ENCODE measurements at places on chromosomes 1 and 21.

GRCh38 chr1:233673947-233674431 is 60.1 kb downstream of the KCNK1 start:
- no peak for DNase-seq

DNA sequence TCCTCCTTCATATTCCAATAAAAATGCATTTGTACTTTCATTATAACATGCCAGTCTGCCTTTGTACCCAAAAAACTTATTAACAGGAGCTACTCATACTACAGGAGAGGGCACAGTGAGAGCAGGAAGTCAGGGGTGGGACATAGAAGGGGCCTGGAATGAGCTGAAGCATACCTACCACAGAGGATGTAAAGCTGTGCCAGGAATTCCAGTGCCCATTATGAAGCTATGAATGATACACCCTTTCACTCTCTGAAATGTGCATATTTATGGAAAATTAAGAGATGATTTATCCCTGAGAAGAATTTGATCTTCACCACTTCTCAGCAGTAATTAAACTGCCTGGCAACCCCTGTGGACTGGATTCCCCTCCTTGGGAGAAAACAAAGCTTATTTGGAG is 65.8 kb downstream of the ATP5PO start:
- no peak for DNase-seq

- no peak for DNase-seq
Measured at GRCh38 chr1:227364657-227365056, 46.4 kb upstream of the CDC42BPA start.

DNA sequence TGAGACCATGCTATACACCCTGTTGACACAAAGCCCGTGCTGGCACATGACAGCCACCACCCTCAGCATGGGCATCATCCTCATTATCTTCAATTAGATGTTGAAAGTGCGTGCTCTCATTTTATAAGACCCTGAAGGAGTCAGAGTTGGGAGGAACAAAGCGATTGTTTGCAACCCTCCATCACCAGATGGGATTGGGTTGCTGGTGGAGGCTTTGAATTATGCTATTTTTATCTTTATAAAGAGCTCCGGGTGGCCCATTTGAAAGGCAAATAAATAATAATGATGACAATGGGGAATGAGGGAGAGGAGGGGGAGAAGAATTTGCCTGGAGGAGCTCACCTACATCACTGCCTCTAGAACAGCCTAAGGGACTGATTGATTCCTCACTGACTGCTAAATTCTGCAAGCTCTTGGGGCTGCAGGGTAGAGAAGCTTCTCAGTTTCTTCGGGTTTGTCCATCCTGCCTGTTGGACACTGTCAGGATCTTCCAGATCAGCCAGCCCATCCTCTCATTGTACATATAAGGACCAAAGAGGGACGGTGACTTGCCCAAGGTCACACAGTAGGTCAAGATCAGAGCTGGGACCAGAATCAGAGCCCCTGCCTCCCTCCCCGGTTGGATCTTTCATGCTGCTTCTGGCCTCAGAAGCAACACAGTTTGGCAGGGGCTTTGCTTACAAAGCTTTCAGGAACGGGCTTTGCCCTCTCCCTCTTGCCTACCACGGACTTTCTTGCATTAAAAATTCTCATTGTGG is 130.9 kb upstream of the ZBTB40 start:
- DNase-seq = no peak

- no peak for DNase-seq
Measured at GRCh38 chr1:10776190-10776905, 20.1 kb downstream of the CASZ1 start.

DNA sequence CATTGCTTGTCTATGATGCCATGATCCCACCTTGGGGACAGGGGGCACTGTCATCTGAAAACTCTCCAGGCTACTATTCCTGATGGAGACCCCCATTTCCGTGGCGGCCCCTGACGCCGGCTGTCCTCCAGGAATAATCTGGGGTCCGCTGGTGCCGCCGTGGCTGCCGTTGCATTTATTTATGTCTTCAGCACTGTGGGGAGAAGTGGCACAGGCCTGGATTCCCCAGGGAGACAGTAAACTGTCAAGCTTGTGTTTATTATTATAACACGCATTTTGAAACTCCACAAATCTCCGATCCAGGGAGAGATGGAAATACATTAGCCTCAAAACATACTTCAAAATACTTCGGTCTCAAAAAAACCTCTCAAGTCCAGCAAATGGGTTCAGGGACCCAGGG is 126.9 kb upstream of the C1orf174 start:
- DNase-seq = no peak

GRCh38 chr1:29470788-29471119 is 234.4 kb downstream of the PTPRU start:
- DNase-seq = no peak

DNA sequence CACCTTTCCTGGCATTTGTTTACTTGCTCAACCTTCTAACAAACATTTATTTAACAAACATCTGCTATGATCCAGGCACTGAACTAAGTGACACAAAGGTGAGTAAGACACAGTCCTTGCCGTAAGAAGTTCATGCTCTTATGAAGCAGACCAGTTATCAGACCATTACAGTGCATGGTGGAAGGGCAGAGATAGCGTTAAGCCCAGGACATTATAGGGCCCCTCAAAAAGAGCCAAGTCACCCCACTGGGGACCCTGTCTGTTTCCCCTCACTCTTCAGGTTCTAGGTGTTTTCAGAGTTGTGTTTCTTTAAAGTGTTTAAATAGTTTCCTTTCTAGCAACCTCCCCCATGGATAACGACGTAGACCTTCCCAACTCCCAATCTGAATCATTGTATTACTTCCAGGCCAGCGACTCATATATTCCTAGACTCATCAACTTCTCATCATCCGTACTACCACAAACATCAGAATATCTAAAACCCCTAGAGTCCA is 39.3 kb downstream of the TCP10L start:
- no peak for DNase-seq

- DNase-seq = no peak
Measured at GRCh38 chr1:224499204-224499603, 64.6 kb upstream of the WDR26 start.

DNA sequence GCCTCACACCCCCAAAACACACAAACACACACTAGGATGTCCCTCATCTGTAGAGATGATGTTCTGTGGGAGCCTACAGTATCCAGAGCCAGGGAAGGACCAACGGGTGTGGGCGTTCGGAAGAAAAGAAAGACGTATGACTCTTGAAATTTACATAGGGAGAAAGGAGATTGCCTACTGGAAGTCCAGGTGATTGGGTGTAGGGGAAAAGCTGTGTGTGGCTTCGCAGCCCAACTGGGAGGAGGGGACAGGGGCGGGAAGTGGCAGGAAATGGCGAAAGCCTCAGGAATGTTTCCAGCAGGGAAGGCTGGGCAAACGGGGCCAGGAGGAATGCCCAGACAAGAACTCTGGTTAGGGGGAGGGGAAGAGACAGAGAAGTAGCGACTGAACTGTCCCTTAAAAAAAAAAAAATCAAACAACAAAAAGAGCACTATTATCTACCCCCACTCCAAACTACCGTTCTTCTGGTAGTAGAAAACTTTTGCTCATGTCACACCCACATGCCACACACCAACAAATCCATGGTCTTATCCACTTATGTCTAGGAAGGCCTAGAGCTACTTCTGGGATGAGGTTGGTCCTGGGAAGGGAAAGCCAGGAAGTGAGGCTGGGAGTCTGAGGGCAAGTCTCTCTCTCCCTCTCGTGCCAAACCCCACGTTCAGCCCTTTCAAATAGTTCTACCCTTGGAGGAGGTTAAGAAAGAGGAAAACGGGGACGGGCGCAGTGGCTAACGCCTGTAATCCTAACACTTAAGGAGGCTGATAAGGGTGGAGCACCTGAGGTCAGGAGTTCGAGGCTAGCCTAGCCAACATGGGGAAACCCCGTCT is 1.8 kb upstream of the CKS1B start:
- peak; percentile 80 for DNase-seq

DNA sequence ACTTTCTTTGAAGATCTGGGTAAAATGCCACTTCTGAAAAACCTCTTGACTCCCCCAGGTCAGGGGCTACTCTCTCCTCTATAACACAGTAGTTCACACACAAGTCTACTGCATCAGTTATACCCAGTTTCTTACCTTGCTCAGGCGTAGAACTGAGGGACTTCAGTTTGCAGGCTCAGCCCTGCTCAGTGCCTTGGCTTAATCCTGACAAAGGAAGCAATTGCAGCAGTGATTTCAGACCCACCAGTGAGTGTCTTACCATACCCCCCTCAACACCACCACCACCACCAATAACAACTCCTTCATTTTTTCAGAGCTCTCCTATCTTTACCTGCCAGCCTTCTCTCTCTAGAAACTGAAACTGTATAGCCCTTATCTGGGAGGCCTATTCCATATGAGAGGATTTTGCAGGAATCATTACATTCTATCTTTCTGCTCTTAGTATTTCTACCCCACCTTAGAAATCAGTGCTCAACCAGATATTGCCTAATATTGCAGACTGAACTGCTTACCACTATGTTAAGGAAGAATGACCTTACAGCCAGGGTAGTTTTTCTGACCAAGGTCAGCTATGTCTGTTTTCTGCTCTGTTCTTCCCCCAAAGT is 105.5 kb upstream of the S1PR1 start:
- no peak for DNase-seq

DNA sequence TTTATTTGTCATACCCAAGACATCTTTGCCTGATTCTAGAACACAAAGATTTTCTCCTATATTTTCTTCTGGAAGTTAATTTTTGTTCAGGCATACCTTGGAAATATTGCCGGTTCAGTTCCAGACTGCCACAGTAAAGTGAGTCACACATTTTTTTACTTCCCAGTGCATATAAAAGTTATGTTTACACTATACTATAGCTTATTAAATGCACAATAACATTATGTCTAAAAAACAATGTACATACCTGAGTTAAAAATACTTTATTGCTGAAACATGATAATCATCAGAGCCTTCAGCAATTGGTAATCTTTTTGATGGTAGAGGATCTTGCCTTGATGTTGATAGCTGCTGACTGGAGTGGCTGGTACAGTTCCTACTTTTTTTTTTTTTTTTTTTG is 10.0 kb downstream of the SMCP start:
- DNase-seq = no peak

DNA sequence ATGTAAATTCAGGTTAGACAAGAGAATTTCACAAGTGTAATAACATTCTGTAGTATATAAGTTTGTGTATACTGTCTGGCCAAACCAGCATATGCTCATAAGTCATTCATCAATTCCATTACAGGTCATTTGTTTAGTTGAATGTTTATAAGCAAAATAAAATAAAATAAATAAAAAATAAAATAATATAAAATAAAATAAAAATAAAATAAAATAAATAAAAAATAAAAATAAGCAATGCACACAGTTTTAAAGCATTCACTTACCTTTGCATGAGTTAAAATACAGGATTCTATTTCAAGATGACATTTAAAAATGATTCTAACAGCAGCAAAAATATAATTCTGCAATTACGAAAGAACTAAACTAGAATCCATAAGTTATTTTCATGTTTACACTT is 9.9 kb downstream of the PODN start:
- no peak for DNase-seq

- no peak for DNase-seq
Measured at GRCh38 chr21:35617491-35617890, 442.8 kb downstream of the SETD4 start.

DNA sequence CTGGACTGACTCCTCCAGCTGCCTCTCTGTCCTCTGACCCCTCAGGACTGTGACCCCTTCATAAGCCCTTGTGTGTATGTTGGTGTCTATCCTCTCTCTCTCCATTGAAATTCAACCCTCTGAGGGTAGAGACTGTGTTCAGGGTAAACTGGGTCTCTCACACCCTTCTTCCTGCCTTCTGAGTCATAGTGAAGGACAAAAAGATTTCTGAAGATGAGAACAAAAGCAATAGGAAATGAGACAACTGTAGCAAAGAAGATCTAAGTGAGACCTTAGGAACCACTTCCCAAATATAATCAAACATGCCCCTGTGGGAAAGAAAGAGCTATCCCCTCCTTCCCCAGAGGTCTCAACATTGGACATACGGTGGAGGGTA is 16.9 kb downstream of the NUAK2 start:
- DNase-seq = no peak

- DNase-seq = no peak
Measured at GRCh38 chr1:41819843-41820242, 98.9 kb downstream of the HIVEP3 start.

- no peak for DNase-seq
Measured at GRCh38 chr1:164563721-164564360, 4.9 kb downstream of the PBX1 start.

DNA sequence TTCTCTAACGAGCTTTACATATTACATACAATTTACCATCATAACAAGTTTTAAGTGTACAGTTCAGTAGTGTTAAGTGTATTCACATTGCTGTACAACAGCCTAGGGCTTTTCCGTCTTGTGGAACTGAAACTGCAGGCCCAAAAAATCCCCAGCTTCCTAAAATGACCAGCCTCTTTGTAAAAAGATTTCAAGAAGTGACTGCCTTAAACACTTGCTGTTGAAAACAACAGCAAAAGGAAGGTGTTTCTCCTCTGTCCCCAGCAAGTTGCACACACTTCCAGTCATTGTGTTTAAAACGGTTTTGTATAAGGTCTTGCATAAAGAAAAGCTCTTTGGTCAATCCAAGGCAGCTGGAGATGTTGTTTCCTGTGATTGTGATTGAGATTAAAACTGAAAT is 16.0 kb upstream of the GBP1 start:
- DNase-seq = no peak

- peak; percentile 40 for DNase-seq
Measured at GRCh38 chr1:199463521-199464127, 563.9 kb upstream of the NR5A2 start.

GRCh38 chr1:92901126-92901525 is 60.1 kb downstream of the DIPK1A start:
- no peak for DNase-seq

- DNase-seq = no peak
Measured at GRCh38 chr1:13617773-13618172, 34.1 kb downstream of the PDPN start.

GRCh38 chr1:217553949-217554509 is 76.9 kb downstream of the GPATCH2 start:
- no peak for DNase-seq

DNA sequence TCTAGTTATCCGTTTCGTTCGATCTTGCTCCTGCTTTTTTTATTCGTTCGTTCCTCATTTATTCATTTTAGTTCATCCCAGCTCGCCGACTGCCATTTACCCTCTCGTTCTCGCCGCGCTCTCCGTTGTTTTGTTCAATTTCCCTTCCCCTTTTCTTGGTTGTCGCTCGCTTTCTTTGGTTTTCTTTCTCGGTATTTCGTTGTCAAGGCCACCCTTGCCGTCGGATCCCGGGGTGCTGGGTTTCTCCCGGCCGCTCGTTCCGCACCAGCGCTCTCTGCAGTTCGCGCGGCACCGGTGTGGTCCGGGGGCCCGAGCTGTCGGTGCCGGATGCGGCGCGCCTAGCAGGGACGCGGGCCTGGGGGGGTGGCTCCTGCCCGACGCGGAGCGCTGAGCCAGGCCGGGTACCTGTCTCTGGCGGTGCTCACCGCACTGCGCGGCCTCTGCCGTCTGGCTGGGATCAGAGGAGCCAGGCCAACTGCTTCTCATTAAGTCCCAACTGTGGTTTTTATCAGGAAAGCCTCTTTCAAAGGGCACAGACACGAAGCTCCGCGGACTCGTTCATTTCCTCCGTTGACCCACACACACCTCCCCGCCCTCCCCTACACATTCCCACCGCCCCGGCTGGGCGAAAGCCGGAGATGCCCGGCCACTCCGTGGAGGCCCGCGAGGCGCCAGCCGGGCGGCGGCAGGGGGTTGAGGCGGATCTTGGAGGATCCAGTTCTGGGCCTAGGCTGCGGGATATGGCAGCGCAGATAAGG is 1.6 kb downstream of the ALX3 start:
- no peak for DNase-seq
